ENCODE measurements at places on chromosomes 5 and 9. TPM values are rescaled to one million over a fixed set of nuclear protein-coding genes. Genes with fewer than 3 reads are reported as not detected.

Gene NIM1K
- 0.43 TPM for total RNA-seq

Gene TMOD1
- 34.8 TPM for total RNA-seq

GRCh38 chr9:109254317-109254716, 66.5 kb downstream of the EPB41L4B start:
- peaks cover 4% of the 10 kb centered on the region for H3K36me3 ChIP-seq
- no peaks in the 10 kb centered on the region for H3K27me3 ChIP-seq
- no peak for DNase-seq
- peak overlapping the region; percentile 77 for H3K27ac ChIP-seq

DNA sequence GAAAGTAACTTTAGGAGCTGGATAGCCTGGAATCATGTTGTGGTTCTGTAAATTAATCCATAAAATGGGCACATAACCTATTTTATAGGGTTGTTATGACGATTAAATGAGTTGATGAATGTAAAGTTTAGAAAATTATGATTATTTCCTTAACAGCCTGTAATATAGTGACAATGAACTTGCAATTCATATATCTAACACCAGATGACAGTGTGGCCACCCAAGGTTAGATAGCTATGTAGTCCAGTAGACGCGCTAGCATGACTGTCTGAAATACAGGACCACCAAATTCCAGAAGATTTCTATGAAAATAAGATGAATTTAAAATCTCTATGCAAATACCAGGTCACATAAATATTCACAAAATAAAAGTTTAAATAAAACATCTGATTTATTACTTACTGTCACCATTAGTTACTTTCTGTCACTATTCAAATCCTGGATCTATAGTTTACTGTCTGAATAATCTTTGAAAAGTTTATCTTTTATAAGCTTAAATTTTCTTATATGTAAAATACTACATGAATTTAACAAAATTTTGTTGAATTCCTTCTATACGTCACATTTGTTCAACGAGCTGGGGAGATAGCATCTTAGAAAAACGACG, 26.1 kb upstream of the MACIR start:
- no peaks in the 10 kb centered on the region for H3K36me3 ChIP-seq
- H3K4me3 ChIP-seq, result no peak overlapping the region
- H3K27ac ChIP-seq, result no peak overlapping the region
- H3K27me3 ChIP-seq, result no peaks in the 10 kb centered on the region
